ENCODE measurements at places on chromosomes 7 and 10. TPM values are rescaled to one million over a fixed set of nuclear protein-coding genes. Genes with fewer than 3 reads are reported as not detected.

The GPR26 gene
- total RNA-seq: not detected

- H3K36me3 ChIP-seq: no peaks in the 10 kb centered on the region
- H3K4me3 ChIP-seq: no peak overlapping the region
- peaks cover 14% of the 10 kb centered on the region for H3K27me3 ChIP-seq
- no peaks in the 10 kb centered on the region for H3K4me1 ChIP-seq
Measured at GRCh38 chr10:27446091-27446918, 57.8 kb upstream of the RAB18 start.

DNA sequence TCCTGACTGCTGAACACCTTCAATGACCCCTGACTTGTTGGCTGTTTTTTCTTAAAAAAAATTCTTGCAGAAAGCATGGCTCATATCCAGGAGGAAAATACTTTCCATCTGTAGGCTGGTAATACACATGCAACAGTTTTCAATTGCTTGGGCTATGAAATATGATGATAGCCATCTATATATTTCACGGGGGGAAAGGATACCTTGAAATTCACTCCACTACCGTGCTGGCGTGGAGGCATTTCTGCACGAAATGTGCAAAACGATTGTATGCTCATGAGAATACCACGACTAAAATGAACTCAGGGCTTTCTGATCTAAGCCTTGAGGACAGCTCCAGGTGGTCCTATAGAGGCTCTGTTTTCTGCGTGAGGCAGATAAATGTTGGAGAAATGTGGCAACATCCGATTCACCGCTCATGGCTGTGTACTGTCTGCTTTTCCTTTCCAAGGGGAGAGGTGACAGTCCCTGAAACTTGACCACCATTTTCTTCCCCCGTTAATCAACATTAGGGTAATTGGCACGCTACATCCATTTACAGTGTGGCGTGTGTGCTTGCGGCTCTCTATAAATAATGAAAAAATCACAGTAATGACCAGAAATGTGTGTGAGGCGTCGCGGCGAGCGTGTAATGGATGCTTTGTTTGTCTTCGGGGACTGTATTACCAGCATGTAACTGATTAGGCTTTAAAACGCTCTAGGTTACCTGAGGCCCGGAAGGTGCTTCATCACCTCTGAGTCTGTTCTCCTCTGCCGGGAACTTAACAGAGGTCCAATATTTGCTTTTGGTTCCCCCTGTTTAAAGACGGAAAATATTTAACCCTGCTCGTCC is 12.8 kb upstream of the CARD11 start:
- peaks cover 5% of the 10 kb centered on the region for H3K36me3 ChIP-seq
- no peak overlapping the region for H3K27ac ChIP-seq
- H3K4me1 ChIP-seq: no peaks in the 10 kb centered on the region
- no peak for DNase-seq
- H3K27me3 ChIP-seq: no peaks in the 10 kb centered on the region

- peak overlapping the region; percentile 12 for H3K27ac ChIP-seq
- no peak overlapping the region for H3K4me3 ChIP-seq
- H3K36me3 ChIP-seq: no peaks in the 10 kb centered on the region
Measured at GRCh38 chr7:106484562-106484961, 176.4 kb downstream of the CCDC71L start.

The HABP2 gene
- not detected for total RNA-seq

GRCh38 chr10:79286318-79286951 is 60.8 kb upstream of the PPIF start:
- no peaks in the 10 kb centered on the region for H3K36me3 ChIP-seq
- no peaks in the 10 kb centered on the region for H3K27me3 ChIP-seq
- H3K27ac ChIP-seq: peak overlapping the region; percentile 98
- H3K4me1 ChIP-seq: peaks cover 57% of the 10 kb centered on the region
- H3K4me3 ChIP-seq: peak overlapping the region; percentile 93
- peak; percentile 89 for DNase-seq

GRCh38 chr10:62048919-62049623 is 147.6 kb downstream of the ARID5B start:
- peaks cover 87% of the 10 kb centered on the region for H3K4me1 ChIP-seq
- peaks cover 18% of the 10 kb centered on the region for H3K36me3 ChIP-seq
- H3K27me3 ChIP-seq: no peaks in the 10 kb centered on the region
- H3K4me3 ChIP-seq: peak overlapping the region; percentile 81
- DNase-seq: peak; percentile 72

The PNLIPRP3 gene
- not detected for total RNA-seq

The GIMAP6 gene
- 88.4 TPM for total RNA-seq

GRCh38 chr10:123140983-123141390 is 5.2 kb downstream of the HMX3 start:
- H3K4me3 ChIP-seq: no peak overlapping the region

Data from natural killer cell treated with Interleukin-12 subunit alpha and Interleukin-12 subunit beta and Interleukin-15 and Interleukin-18, amount 100 ng/mL, for 72 hours (primary cell).